ENCODE measurements at places on chromosomes 13 and 19.

GRCh38 chr19:58480481-58480830 is 4.3 kb downstream of the ZNF446 start:
- no peak for DNase-seq

- DNase-seq, result no peak
These were observed 123.0 kb downstream of the SLC7A1 start for GRCh38 chr13:29472332-29472961.

GRCh38 chr19:18611327-18612050 is 1.2 kb upstream of the TMEM59L start:
- DNase-seq, result no peak

- peak; percentile 77 for DNase-seq
These were observed at the start of gene KCNN4 for GRCh38 chr19:43780706-43781525. TSS of gene KCNN4 (minus strand) at chr19:43780973. CDS start at chr19:43780861, 112 bp downstream.

DNA sequence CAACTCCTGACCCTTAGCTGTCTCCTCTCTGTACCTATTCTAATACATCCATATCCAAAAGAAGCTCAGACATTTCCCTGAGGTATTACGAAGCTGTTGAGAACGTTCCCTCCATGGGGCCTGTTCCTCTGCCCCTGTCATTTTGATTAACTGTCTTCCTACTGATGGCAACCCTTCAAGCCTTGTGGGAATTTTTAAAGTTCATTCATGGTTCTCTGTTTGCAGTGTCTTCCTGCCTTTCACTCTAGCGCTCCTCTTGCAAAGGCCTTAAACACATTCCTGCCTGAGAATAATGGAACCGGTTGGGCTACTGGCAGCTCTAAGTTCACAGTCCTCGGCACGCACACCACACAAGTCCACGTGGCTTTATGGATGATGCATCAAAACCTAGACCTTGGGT is 66.1 kb downstream of the LHFPL6 start:
- no peak for DNase-seq

DNA sequence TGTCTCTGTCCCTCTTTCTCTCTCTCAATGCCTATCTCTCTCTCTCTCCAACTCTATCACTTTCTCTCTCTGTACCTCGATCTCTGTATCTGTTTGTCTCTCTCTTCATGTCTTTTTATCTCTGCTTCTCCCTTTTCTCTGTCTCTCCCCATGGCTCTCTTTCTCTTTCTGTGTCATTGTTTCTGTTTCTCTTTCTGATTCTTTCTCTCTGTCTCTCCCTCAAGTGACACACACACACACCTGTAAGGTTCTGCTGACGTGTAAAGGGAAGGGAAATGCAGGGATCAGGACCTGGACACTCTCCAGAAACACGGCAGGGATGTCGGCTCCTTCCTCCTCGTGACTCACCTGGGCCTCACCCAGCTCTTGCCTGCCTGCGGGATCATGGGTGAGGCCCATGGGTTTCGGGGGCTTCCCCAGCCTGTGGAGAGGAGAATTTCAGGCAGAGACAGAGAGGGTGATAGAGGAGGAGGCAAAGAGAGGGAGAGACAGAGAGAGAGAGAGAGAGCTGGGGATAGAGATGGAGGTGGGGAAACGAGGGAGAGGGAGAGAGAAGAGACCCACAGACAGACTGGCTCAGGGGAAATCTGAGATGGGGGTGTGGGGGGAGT is 5.4 kb upstream of the PLAUR start:
- no peak for DNase-seq

- DNase-seq, result peak; percentile 83
These were observed 11.2 kb downstream of the IL17D start for GRCh38 chr13:20714563-20715329.

GRCh38 chr13:27922883-27923612 is 3.2 kb downstream of the PDX1 start:
- DNase-seq, result no peak

DNA sequence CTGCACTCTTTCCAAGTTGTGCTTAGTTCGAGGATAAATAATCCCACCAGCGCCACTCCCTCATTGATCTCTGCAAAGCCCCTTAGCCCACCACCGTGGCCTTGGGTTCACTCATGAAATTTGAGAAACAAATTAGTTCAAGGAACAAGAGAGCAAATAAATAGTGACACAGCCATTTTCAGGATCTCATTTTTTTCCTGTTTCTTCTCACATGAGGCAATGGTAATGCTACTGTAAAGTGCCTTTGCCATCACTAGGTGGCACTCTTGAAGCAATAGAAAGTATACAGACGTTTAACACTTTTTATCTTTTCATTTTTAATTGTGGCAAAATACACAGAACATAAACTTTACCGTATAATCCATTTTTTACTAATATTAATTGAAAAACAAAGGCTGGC is 76.8 kb upstream of the ZNF835 start:
- no peak for DNase-seq

GRCh38 chr13:19967621-19968020 is 9.1 kb downstream of the ZMYM2 start:
- no peak for DNase-seq

DNA sequence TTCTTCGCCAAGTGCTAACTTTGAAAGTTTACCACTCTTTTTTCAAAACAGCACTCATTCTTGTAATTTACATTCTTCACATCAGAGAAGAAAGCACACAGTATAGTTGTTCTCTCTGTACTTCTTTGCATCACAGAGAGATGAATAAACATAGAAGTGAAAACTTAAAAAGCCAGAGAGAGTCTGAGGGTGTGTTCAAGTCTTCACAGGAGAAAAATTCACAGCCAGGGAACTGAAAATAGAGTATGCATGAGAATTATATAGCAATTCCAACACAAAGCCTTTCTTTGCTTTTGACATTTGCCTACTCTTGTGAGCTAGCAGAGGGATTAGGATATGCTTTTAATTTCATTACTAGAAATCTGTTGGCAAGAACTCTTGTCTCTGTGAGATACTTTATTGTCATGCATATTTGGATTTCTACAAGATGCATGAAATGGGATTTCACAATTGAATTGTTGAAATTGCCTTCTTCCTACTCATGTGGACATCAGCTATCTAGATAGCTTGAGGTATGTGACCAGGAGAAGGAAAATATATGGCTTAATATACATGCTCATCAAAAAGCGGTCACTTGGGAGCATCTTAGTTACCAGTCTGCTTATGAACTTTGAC is 166.1 kb downstream of the SLC7A1 start:
- DNase-seq, result no peak

GRCh38 chr13:48594096-48594815 is 59.5 kb upstream of the CYSLTR2 start:
- no peak for DNase-seq

DNA sequence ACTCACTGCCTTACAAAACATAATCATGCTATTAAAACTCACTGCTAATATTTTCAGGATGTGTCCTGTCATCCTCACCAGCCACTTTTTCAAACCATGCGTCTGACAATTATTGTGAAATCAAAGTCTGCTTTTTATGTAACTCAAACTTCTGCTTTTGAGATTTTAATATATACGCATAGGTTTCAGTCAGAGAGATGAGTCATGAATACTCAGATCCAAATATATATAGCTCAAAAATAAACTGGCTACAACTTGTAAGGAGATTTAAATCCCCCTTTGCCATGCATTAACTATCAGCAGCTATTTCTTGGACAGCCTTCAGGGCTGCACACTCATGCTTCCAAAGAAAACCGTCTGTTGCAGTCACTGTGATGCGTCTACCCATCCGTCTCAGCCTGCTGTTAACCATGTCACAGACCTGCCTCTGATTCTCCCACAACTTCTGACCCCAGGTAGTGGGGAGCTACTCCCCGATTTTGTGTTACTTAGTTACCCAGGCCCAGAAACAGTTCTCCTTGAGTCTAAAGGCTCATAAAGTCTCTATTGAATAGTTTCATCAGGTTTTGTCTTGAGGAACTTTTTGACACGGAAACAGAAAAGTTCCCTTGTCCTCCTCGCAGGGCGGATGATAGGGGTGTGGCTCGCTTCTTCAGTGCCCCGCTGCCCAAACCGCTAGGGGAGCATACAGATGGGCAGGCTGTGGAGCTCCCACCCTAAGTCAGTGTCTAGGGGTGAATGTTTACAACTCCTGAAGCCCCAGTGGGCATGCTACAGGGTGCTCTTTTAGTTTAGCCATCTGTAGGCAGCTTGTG is 33.8 kb upstream of the SGCG start:
- DNase-seq, result no peak

- peak; percentile 88 for DNase-seq
These were observed 30.2 kb downstream of the CYP2F1 start for GRCh38 chr19:41144403-41144802.

DNA sequence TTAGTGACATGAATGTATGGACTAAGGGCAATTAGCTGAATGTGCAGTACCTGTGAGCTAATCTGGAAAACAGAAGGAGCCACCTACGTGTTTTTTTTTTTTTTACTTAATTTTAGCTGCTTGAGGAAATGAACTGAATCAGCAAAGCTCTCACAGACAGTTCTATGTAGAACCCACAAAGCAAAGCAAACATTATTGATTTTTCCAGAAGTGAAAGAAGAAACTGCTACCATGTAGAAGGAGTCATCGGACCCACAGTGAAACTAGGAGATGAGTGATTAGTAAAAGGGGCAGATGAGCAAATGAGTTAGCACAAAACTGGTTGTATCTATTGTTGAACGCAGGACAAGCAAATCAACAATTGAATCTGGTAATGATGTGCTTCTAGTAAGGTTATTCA is 94.1 kb upstream of the SLC7A1 start:
- DNase-seq, result no peak

GRCh38 chr13:35894636-35895035 is 236.5 kb downstream of the DCLK1 start:
- DNase-seq, result no peak

GRCh38 chr13:93715866-93716265 is 489.3 kb downstream of the GPC6 start:
- no peak for DNase-seq

- DNase-seq, result no peak
These were observed 204.1 kb upstream of the ZNF536 start for GRCh38 chr19:30167976-30168635.

GRCh38 chr19:44808463-44809371 is at the start of gene BCAM:
TSS of gene BCAM (plus strand) at chr19:44809103. CDS start at chr19:44809125, 22 bp downstream.
- peak; percentile 91 for DNase-seq

All from aorta (tissue), 5 donors.